NCI-H1417 (cell line): ENCODE measurements at places on chromosomes 1 and 21.

GRCh38 chr1:14254251-14254650 lies 344.2 kb upstream of the KAZN start:
- DNase-seq = no peak

DNA sequence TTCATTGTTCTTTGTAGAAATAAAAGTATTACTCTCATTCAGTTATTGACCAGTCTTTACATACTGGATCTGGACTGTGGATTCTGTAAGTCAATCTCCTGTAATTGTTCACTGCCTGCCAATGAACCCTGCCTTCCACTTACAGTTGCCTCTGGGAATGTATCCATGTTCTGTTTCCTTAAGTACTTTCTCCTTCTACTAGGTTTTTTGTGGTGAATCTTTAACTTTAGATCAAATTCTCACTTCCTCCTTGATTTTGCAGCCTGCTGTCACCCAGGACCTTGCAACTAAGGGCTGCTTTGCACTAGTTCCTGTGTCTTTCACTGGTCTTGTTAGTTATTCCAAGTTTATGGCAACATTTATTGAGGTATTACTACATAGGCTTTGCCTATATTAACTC lies 28.2 kb upstream of the ANKRD13C start:
- no peak for DNase-seq

GRCh38 chr21:44845418-44846223 lies 27.8 kb upstream of the SUMO3 start:
- DNase-seq = no peak

GRCh38 chr21:37374027-37374426 lies 7.5 kb downstream of the DYRK1A start:
- no peak for DNase-seq

GRCh38 chr1:170791941-170792340 lies 128.0 kb downstream of the PRRX1 start:
- DNase-seq = no peak

GRCh38 chr1:1955621-1956094 lies 36.6 kb upstream of the TMEM52 start:
- DNase-seq = no peak

DNA sequence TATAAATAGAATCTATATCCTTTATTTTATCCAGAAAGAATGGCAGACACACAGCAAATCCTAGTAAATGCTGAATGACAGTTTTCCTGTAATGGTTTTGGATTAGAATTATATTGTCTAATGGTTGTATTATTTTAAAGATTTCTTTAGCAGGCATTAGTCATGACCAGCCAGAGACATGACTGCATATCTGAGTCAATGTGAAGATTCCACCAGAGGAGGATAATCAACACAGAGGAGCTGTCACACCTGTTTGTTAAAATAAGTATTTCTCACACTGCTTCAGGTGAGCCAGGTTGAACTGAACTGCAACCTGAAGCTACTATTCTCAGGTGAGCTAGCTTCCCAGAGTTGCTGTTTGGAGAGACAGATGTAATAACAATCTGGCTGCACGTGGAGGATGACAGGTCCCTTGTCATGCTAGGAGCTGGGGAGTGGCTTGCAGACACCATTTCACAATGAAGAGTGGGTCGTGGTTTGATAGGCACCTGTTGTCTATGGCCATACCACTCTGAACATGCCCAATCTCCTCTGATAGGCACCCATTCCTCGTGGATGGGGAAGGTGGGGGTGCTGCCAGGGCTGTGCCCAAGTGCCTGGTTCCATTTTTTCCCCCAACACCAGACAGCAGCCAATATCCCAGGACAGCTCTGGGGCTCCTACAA lies 94.3 kb downstream of the KCNJ6 start:
- no peak for DNase-seq

GRCh38 chr1:53291574-53291973 lies 36.3 kb downstream of the LRP8 start:
- no peak for DNase-seq

DNA sequence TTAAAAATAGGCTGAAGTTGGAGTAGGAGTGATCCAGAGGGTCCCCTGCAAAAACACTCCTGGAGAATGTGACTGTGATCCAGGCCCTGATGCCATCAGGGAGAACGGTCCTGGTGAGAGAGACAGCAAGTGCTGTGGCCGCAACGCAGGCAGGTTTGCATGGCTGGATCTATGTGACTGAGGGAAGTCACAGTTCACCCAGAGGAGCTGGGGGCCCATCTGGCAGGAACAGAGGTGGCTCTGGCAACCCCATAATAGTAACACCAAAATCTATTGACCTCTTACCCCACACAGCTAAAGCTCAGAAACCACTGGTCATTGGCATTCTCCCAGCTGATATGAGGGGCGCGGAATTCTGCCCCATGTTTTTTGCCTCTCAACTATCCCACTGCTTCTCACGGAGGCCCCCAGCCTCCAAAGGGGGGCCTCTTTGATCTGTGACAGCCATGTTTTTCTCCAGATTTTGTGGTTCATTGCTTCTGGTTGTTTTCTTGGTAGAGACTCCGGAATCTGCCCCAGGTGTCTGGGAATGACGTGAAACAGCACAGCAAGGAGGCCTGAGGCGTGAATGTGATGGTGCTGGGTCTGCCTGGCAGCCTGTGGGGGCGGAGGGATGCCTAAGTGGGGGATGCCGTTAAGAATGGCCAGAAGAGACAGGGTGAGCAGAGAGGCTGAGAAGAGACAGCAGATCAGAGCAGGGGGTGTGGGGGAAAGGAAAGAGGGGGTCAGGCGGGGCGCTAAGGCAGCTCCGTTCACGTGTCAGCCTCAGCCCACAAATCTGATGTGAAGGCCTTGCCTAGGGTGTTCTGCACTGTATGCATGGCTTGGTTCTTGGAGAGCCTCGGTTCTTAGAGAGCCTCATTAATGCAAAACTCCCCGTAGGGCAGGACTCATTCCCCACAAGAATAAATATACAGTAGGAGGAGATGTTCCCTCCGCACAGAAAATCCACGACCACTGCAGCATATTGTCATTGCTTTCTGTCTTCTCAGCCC lies 23.5 kb downstream of the CASP9 start:
- DNase-seq = no peak

DNA sequence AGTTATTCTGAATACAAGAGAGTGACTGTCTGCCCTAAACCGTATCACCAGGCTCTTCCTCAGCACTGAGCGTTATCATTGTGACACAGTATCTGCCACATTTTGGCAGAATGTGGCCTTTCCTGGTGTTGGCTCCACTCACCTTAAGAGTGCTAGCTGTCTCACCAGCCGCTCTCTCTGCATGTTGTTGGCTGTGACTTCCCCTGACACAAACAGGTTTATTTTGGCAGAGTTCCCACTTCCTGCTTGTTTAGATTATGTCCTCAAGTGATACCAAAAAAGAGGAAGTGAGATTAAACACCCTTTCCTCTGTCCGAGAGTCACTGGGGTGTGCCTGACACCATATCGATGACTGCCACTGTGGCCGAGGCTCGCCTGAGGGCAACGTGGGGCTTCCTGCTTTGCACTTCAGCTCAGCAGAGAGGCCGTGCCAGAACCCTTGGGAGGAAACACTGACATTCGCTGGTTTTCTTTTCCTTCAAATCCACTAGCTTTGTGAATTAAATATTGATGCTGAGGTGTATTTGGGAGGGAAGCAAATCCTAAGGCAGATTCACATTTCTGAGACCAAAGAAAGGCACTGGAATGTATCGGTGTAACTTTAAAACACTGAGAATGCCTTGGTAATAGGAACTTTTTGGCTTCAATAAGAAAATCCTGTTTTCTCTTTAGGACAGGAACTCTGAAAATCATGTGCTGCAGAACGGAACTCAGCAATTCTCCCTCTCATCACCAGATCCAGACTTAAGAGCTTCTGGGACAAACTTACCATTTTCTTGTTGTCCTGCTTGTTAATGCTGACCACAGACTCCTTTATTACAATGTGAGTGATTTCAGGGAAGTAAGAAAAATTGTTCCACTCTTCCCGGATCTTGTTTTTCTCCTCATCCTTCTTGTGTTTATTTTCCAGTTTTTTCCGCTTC lies 102.1 kb downstream of the JAK1 start:
- no peak for DNase-seq

- peak; percentile 32 for DNase-seq
These were observed 1.8 kb downstream of the ACTA1 start for GRCh38 chr1:229432116-229432461.
